NCI-H510A treated with DMSO at 0.1 percent for 48 hours (cell line): ENCODE measurements at places on chromosomes 3 and 15.

GRCh38 chr15:99473981-99474906 is 91.5 kb upstream of the MEF2A start:
- no peak for DNase-seq

DNA sequence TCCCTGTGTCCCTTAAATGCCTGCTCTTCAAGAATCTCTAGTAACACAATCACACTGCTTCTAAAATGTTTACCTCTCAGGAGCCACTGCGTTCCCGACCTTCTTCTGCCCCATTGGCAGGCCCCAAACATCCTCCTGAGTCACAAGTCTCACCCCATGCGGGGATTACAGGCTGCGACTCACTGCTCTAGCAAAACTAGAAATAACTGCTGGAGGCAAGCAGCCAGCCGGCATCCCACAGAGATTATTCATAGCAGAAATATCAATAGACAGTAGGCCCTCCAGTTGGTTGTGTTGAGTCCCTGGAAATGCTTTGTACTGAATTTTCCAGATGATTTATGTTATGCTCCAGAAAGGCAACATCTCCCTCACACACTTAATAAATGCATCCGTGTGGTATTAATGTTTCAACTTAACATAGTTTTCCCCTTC is 64.8 kb downstream of the RFTN1 start:
- no peak for DNase-seq

DNA sequence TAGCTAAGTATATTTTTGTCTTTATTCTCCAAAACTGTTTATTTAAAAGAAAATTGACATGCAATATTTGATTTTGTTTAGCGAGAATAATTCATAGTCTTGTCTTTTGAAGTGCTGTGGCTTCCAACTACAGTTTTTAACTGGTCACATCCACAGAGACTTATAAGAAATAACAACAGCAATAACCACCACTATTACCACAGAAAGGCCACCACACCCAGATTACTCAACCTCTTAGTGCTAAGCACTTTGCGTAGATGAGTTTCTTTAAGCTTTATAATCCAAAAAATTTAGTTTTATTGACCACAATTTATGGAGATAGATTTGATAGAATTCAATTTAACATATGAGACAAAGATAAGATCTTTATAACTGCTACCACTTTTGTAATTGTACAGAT is 468.4 kb upstream of the UBE2E2 start:
- DNase-seq = no peak

GRCh38 chr3:50572158-50572557 is 2.8 kb downstream of the HEMK1 start:
- peak; percentile 38 for DNase-seq

DNA sequence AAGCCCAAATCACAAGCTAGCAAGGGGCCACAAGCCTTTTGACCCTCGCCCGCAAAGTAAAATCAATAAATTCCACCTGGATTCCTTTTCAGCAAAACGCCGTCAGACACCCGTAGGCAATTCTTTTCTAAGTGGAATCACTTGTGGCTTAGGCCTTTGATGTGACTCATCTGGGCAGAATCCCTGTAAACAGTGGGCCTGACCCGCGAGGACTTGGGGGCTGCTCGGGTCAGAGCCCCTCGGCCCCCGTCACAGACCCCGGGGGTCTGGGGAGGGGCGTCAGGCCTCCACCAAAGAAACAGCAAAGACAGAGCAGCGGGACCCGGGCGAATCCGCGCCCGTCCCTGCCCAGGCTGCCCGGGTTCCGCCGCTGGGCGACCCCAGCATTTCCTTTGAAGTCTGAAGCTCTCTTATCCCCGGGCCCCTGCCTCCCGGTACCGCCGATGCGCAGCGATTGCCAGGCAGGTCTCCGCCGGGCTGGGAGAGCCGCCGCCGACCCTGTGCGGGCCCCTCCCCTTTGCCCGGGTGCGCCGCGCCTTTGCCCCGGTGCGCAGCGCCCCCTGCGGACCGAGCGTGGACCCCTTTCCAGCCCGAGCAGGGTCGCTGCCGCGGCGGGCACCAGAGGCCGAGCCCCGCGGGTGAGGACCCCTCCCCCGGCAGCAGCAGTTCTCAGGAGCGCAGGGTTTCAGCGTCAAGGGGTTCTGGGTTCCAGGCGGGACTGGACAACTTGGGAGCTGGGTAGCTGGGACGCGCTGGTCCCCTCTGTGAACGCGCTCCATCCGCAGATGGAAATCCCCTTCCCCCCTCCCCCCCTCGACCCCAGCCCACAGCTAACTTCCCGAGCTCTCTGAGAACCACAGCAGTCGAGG is 178.3 kb downstream of the UACA start:
- peak; percentile 14 for DNase-seq

- no peak for DNase-seq
These were observed 23.4 kb downstream of the GTF2E1 start for GRCh38 chr3:120765830-120766493.

DNA sequence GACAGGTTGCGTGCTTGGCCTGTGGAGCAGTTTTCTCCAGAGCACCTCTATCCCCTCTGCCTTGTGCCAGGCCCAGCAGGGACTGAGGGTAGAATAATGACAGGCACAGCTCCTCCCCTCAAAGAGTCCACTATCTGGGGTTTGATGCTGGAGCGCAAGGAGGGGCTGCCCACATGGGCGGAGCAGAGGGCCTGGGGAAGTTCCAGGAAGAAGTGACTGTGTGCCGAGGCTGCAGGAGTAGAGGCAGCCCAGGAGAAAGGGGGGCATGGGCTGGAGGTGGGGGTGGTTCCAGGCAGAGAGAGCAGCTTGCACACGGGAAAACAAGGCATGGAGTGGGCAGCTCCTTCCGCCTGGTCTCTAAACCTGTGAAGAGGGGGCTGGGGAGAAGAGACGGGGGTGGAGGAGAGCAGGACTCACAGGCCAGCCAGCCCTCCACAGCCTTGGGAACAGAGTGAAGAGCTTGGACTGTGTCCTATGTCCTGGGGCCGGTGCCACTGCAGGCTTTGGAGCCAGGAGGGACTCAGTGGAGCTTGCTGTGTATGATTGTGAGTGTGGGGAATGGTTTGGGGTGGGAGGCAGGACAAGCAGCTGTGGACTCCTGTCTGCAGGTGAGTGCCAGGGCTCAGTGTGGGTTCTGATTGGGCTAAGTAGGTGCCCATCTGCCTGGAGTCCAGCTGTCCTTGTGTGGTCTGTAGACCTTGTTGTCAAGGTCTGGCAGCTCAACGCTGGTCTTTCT is 48.1 kb downstream of the APBA2 start:
- DNase-seq = no peak

DNA sequence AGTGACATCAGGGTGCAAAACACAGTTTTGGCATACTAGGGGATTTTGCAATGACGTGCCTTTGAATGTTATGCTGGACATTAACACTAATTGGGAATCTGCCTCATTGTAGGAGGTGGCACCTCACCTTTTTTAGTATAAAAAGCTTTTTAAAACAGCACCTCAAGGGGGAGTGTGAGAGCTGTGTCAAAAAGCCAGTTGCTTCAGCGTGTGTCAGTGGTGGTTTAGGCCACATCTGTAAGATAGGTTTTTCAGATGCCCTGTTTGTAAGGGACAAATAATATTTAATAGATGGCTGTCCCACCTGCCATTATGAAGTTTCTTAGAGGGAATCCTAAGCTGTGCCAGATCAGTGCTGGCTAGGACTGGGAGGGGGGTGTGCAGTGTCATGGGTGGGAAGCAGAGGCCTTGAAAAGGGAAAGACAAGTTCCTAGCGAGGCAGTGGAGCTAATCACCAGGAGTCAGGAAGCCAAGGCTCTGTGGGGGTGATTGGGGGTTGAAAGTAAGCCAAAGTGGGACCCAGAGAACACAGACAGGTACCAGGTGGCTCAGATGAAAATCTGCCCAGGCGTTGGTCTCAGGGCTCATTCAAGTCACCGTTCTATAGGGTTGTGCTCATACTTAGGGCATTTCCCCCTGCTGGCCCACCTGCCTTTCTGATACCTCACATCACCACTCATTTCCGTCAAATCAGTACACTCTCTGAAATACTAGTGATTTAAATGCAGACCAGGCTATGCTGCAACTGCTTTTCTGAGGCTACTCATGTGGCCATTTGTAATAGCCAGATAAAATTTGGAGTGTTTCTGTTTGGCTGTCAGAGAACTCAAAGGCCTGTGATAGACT is 120.5 kb downstream of the BBX start:
- no peak for DNase-seq

GRCh38 chr3:138939561-138940241 is 7.2 kb downstream of the FOXL2 start:
- no peak for DNase-seq

DNA sequence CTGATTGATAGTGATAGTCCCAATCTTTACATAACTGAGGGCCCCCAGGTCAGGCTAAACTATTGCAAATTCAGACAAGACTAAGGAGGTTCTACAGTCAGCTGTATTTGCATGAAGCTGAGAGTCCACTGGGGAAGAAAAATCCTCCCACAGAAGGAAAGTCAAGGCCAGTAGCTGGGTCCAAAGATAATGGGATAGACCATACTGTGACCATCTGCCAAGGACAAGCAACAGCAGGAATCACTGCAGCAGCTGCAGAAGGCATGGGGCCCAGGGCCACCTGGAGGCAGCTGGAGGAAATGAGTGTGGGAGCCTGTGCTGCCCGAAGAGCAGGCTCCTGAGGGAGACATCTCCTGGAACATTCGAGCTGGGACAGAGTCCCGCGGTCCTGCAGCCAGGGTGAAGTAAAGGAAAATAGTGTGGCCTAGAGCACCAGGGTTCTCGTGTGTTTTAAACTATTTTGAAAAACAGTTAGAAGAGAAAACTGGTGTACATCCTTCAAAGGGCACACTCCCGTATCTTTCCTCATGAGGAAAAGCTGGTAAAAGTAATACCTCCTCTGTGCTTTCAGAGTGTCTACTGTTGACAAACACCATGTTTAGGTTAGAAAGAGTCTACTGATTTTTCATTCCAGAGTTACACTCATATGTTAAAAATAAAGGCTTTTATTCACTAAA is 13.2 kb upstream of the TMEM212 start:
- peak; percentile 57 for DNase-seq

- DNase-seq = peak; percentile 54
These were observed 311.3 kb downstream of the UACA start for GRCh38 chr15:70451821-70452653.

DNA sequence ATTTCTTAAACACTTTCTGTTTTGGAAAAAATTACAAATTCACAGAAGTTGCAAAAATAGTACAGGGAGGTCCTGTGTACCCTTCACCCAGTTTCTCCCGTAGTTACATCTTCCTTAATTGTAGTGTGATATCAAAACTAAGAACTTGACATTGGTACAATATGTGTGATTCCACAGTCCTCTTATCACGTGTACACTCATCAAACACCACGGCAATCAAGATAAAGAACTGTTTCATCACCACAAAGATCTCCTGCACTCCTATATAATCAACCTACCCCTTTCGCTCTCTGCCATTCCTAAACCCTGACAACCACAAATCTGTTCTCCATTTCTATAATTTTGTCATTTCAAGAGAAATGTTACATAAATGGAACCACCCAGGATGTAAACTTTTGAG is 31.4 kb downstream of the POMGNT2 start:
- no peak for DNase-seq

- no peak for DNase-seq
These were observed 2.8 kb downstream of the CDAN1 start for GRCh38 chr15:42734076-42734672.

- peak; percentile 24 for DNase-seq
These were observed 37.5 kb upstream of the STIMATE start for GRCh38 chr3:52934630-52935530.

DNA sequence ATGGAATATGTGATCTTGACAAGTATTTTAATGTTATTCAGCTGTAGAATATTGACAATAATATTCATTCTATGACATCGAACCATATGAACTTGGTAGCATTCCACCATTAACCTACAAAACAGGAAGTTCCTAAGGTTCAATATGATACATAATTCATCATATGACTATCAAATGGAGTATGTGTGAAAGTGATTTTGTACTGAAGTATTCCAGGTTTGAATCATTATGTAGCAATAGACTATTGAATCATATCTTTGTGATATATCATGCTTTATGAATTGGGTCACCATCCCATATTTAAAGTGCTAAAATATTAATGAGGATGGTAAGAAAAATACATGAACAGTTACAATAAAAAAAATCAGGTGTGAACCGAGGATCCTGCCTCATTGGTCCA is 95.1 kb downstream of the TP63 start:
- DNase-seq = no peak

GRCh38 chr3:47540281-47540680 is 26.8 kb upstream of the ELP6 start:
- DNase-seq = no peak

- DNase-seq = no peak
These were observed 94.9 kb downstream of the BCHE start for GRCh38 chr3:165742351-165742750.

- DNase-seq = no peak
These were observed 77.0 kb downstream of the TRANK1 start for GRCh38 chr3:36867810-36868209.

DNA sequence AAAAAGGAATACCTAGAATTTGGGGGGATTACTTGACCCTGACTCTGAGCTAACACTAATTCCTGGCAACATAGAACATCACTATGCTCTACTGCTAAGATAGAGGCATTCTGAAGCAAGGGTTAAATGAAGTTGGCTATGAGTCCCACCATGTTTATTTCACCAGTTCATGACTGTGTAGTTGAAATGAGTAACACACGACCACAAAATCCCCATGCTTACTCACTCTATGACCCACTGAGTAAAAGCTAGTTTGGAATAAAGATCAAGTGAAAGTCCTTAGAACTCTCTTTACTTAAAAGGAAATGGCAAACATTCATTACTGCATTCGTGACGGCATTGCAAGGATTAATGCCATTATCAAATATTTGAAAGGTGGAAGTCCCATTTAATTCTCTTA is 47.4 kb downstream of the MRPL46 start:
- DNase-seq = no peak

DNA sequence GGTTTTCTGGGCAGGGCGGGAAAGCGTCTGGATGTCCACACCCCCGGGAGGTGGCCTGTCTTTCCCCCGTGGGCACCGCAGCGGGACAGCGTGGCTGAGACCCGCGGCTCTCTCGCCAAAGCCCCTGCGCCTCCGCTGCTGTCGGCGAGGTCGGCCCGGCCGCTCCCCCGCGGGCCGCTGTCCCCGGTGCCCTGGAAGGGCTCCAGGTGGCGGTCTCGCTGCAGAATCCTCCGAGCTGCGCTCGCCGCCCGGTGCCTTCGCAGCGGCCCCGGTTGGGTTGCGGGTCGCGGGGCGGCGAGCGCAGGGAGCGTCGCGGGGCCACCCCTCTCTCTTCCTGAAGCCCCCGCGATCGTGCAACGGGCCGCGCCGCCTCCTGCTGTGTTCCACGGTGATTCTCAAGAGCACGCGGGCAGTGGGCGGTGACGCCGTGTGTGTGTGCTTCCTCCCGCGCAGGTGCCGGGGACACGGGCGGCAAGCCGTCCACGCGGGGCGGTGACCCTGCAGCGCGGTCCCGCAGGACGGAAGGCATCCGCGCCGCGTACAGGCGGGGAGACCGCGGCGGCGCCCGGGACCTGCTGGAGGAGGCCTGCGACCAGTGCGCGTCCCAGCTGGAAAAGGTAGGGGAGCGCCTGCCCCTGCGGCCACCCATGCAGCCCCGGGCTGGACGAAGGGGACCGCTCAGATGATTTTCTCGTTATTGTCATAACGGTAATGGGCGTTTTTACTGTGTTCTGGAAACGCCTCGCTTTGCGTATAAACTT is 54.4 kb downstream of the LRRK1 start:
- no peak for DNase-seq

GRCh38 chr3:48820612-48821324 is 26.9 kb downstream of the PRKAR2A start:
- DNase-seq = no peak
